Activated CD8-positive, alpha-beta memory T cell treated with anti-CD3 and anti-CD28 coated beads, Interleukin-2, amount 50 U/mL, for 48 hours (primary cell): ENCODE measurements at places on chromosomes 2 and 18.

DNA sequence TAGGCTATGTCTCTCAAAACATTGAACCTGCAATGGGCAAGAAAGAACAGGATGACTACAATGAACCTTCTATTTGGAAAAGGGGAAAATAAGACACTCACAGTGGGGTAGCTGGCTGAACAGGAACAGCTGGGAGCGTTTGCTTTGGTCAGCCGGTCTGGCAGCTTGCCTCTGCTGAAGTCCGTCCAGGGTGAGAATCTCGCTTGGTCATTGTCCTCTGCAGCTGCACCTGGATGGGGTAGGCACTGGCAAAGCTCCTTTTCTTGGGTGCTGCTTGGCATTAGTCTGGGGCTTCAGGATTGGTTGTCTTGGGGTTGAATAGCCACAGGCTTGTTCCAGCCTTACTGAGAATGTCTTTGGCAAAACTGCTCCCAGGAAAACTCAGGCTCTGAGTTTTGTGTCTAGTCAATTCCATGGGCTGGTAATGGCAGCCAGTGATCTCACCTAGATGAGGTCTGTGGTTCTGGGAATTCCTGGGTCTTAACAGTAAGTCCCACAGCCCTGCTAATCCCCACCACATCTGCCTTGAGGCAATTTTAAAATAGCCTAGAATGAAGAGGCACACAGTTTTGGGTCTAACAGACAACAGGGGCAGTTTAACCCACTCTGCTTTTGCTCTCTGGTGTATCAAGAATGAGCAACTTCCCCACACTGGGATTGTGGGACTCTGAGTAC, 13.4 kb downstream of the NEDD4L start:
- no peak for DNase-seq

- no peak for DNase-seq
These were observed 95.9 kb downstream of the ZCCHC2 start for GRCh38 chr18:62618735-62619134.

GRCh38 chr2:146068051-146068450, 1548.1 kb upstream of the ZEB2 start:
- DNase-seq = no peak

- no peak for DNase-seq
These were observed 4.6 kb downstream of the LAMA3 start for GRCh38 chr18:23693846-23694245.

- no peak for DNase-seq
These were observed 63.7 kb upstream of the HPCAL1 start for GRCh38 chr2:10238991-10239485.

- DNase-seq = no peak
These were observed 415.0 kb upstream of the NRP2 start for GRCh38 chr2:205267323-205267722.

DNA sequence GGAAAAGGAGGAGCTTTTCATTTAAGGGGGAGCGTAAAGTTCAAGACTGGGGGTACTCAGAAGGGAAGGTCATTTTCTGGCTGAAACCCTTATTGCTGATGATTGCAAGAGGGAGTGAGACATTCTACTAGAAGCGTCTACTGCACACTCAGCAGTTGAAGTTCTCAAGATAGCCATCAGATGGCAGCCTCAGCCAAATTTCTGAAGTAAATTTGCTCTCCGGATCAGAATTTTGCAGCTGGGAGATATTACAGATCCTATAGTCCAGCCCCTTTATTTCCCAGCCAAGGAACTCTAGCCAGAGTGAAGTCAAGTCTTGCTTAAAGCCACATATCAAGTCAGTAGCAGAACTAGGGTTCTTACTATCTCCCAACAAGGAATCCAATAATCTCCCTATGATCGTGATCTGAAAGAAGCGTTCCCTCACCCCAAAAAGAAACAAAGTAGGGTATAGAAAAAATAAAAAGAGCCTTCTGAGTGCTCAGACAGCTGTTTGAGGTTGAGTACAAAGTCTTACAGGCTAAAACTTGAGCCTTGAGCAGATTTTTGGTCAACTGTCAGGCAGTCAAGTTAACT, 24.0 kb downstream of the RAX start:
- DNase-seq = no peak

DNA sequence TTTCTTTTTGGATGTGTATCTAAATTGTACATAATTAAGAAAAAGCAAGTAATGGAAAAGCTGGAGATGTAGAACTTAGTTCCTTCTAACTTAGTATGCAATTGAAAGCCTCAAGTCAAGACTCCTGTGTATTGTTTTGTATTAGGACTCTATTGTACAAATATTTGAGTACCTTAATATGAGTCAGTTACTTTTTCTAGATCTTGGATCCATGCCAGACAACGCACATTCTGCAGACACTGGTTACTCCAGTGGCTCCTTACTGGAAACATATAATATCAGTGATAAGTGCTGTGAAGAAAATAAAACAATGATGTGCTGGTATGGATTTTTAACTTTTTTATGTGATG, 1.5 kb downstream of the SLC39A10 start:
- DNase-seq = no peak

DNA sequence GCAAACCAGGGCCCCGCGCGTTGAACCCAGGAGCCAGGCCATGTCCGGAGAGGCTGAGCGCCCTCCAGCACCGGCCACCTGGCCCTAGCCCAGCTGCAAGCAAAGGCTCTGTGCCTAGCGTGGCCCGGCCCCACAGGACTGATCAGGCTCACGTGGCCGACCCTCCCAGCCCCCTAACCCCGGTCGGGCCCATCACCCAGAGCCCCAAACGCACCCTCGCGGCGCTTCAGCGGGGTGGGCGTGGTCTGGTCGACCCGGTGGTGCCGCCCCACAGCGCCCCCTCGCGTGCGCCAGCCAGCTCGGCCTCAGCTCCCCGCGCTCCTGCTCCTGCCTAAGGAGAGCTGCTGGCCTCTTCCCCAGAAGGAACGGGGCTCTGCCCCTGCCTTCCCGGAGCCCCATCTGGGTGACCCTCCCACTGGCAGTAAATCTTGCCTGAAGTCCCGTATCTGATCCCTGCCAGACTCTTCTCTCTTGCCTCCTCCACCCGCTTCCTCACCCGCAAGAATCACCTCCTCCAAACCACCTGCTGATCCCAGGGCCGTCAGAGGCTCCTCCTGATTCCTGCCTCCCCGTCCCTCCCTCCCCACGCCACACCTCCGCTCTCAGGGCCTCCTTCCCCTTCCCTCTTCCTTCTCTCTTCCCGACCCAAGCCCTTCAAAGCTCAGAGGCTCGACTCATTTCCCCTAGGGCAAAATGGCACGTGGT, 12.3 kb upstream of the TEX51 start:
- DNase-seq = peak; percentile 88

DNA sequence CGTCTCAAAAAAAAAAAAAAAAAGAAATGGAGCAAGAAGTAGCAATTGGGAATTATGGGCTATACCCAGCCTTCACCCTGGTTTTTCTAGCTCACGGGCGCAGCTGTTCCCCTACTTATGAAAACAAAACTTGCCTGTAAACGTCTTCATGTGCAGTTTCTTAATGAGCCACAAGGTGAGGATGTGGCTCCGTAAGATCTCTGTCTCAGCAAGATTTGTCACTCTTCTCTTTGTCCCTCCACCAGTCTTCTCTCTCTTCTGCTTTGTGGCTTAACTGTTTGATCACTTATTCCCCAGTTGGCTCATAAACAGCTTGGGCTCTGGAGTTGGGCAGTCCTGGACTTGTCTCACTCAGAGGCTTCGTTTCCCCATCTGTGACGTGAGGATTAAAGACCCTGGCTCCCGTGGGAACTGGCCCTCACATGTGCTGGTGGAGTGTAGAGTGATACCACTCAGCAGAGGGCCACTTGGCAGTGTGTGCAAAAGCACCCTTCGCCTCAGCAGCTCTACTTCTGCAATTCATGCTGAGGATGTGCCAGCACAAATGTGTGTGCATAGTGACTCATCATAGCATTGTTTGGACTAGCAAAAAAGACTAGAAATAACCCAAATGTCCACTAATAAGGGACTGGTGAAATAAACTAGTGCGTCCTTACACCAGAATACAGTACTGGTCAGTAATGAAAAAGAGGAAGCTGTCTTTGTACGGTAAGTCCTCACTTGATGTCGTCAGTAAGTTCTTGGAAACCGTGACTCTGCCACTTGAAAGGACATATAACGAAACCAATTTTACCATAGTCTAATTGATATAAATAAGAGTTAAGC, 8.7 kb downstream of the CEP68 start:
- DNase-seq = peak; percentile 50
